A673 (cell line): ENCODE measurements at places on chromosomes 3 and 15. TPM values are rescaled to one million over a fixed set of nuclear protein-coding genes. Genes with fewer than 3 reads are reported as not detected.

Gene AGBL1
- not detected in 2 replicates for total RNA-seq

Gene GAP43
- total RNA-seq, result 31.6 and 42.0 TPM in 2 replicates

Gene MPI
- total RNA-seq, result 48.2 and 62.8 TPM in 2 replicates

Gene SMAD6
- total RNA-seq, result 50.1 and 63.9 TPM in 2 replicates

Gene C2CD4B
- total RNA-seq, result 0.54 and 0.70 TPM in 2 replicates

Gene GOLGA6L7
- not detected in 2 replicates for total RNA-seq

Gene SERPINI2
- not detected in 2 replicates for total RNA-seq

Gene WDR93
- total RNA-seq, result not detected in 2 replicates

Gene MYEF2
- 112 TPM in 2 replicates for total RNA-seq

Gene SPATA12
- total RNA-seq, result not detected in 2 replicates

Gene SH2D7
- not detected in 2 replicates for total RNA-seq

Gene TNNC1
- total RNA-seq, result not detected in 2 replicates

Gene LRTM1
- total RNA-seq, result not detected in 2 replicates

Gene UPK1B
- not detected in 2 replicates for total RNA-seq

Gene ZNF770
- 40.6 and 52.1 TPM in 2 replicates for total RNA-seq

Gene SGO1
- total RNA-seq, result 31.4 and 31.7 TPM in 2 replicates

Gene ADPGK
- 42.2 and 48.4 TPM in 2 replicates for total RNA-seq

Gene SEC61A1
- 156 and 176 TPM in 2 replicates for total RNA-seq

Gene RTP4
- not detected in 2 replicates for total RNA-seq

Gene MOBP
- 0.19 and 0.22 TPM in 2 replicates for total RNA-seq

Gene SNX22
- 2.6 and 2.7 TPM in 2 replicates for total RNA-seq

Gene MUC13
- not detected in 2 replicates for total RNA-seq

Gene GOLGA6A
- total RNA-seq, result not detected in 2 replicates

Gene MCF2L2
- 0.26 TPM in 1 of 2 replicates, not detected in the other for total RNA-seq

Gene GPR27
- total RNA-seq, result 6.4 and 8.1 TPM in 2 replicates

Gene ARGFX
- total RNA-seq, result not detected in 2 replicates

Gene CYP8B1
- total RNA-seq, result not detected in 2 replicates

Gene ALDH1L1
- total RNA-seq, result 16.9 and 17.1 TPM in 2 replicates

Gene STT3B
- 129 and 137 TPM in 2 replicates for total RNA-seq

Gene UROC1
- not detected in 2 replicates for total RNA-seq

Gene HYAL3
- total RNA-seq, result 3.0 and 3.7 TPM in 2 replicates

Gene GPR62
- total RNA-seq, result not detected in 2 replicates

Gene C3orf49
- total RNA-seq, result not detected in 2 replicates

Gene CP
- not detected in 2 replicates for total RNA-seq

Gene RBP2
- total RNA-seq, result not detected in 2 replicates

Gene FOXL2
- total RNA-seq, result not detected in 2 replicates

Gene GOLGA6L10
- 2.6 and 3.1 TPM in 2 replicates for total RNA-seq

Gene ADAMTS9
- 0.26 TPM in 2 replicates for total RNA-seq

Gene FBXO40
- total RNA-seq, result not detected in 2 replicates

Gene SLC12A1
- not detected in 2 replicates for total RNA-seq

Gene CCDC39
- not detected in 2 replicates for total RNA-seq

Gene TERC
- 5.8 and 16.7 TPM in 2 replicates for total RNA-seq

Gene ZNF385D
- not detected in 2 replicates for total RNA-seq

Gene TMOD3
- 66.6 and 70.2 TPM in 2 replicates for total RNA-seq

Gene DHX36
- total RNA-seq, result 108 and 121 TPM in 2 replicates

Gene RARRES1
- 0.15 TPM in 1 of 2 replicates, not detected in the other for total RNA-seq

Gene RNU5B-1
- total RNA-seq, result not detected in 2 replicates

Gene CPA3
- total RNA-seq, result not detected in 2 replicates

Gene ALDH1A3
- 0.19 and 0.50 TPM in 2 replicates for total RNA-seq

Gene GABRR3
- not detected in 2 replicates for total RNA-seq

Gene AVEN
- total RNA-seq, result 14.2 and 17.0 TPM in 2 replicates
